T-cell (primary cell): ENCODE measurements at places on chromosomes 1 and 21. TPM values are rescaled to one million over a fixed set of nuclear protein-coding genes. Genes with fewer than 3 reads are reported as not detected.

DNA sequence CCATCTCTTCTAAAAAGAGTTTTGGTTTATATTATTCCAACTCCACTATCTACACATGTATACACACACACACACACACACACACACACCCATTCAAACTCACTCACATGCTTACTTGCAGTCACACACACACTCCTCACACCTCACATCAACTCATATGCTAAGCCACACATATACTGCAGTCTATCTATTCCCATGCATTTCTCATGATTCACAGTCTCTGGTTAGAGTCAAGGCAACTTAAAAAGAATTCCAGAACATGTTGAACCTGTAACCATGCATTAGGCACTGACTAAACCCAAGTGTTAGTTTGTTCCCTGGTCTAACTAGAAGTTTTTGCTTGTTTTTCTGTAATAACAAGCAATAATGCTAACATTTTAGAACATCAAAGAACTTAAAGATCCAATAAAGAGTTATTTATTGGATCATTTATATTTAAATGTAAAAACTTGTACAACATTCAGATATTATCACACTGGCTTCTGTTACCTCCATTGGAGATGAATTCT lies 931.1 kb downstream of the PLA2G4A start:
- no peak overlapping the region for H3K4me3 ChIP-seq
- H3K36me3 ChIP-seq, result no peaks in the 10 kb centered on the region
- no peaks in the 10 kb centered on the region for H3K4me1 ChIP-seq
- DNase-seq, result no peak
- no peaks in the 10 kb centered on the region for H3K27me3 ChIP-seq
- no peak overlapping the region for H3K27ac ChIP-seq

DNA sequence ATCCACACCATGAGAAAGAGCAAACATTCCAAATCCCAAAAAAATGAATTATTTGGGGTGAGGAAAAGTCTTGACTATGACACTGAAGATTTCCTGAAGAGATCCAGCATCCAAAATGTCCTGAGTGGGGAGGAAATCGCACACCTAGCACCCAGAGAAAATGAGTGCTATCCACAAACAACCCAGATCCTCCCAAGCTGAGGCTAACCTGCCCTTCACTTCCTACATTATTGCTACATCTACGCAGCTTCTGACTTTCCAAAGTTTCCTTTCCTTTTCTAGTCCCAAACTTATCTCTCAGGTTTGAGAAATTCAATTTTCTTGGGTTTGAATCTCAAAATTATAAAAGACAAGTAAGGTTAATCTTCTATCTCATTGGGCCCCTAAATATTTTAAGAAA lies 906 bp upstream of the RGS13 start:
- no peaks in the 10 kb centered on the region for H3K36me3 ChIP-seq
- no peaks in the 10 kb centered on the region for H3K27me3 ChIP-seq
- no peak overlapping the region for H3K4me3 ChIP-seq
- no peak overlapping the region for H3K27ac ChIP-seq
- H3K4me1 ChIP-seq, result no peaks in the 10 kb centered on the region

GRCh38 chr1:160011781-160012180 lies 20.0 kb downstream of the PIGM start:
- no peaks in the 10 kb centered on the region for H3K36me3 ChIP-seq
- no peak overlapping the region for H3K27ac ChIP-seq
- no peak overlapping the region for H3K4me3 ChIP-seq
- peaks cover 12% of the 10 kb centered on the region for H3K27me3 ChIP-seq
- H3K4me1 ChIP-seq, result no peaks in the 10 kb centered on the region
- no peak for DNase-seq

- peaks cover 35% of the 10 kb centered on the region for H3K4me1 ChIP-seq
- H3K27me3 ChIP-seq, result peaks cover 26% of the 10 kb centered on the region
- no peaks in the 10 kb centered on the region for H3K36me3 ChIP-seq
Observed at GRCh38 chr1:36323636-36324352, at the start of gene EVA1B. TSS of gene EVA1B (minus strand) at chr1:36323645. CDS start at chr1:36323037, 608 bp downstream.

GRCh38 chr1:24572301-24572700 lies 16.4 kb downstream of the NCMAP start:
- no peak overlapping the region for H3K27ac ChIP-seq
- H3K36me3 ChIP-seq, result no peaks in the 10 kb centered on the region
- peaks cover 7% of the 10 kb centered on the region for H3K4me1 ChIP-seq
- DNase-seq, result no peak
- H3K27me3 ChIP-seq, result peaks cover 11% of the 10 kb centered on the region

DNA sequence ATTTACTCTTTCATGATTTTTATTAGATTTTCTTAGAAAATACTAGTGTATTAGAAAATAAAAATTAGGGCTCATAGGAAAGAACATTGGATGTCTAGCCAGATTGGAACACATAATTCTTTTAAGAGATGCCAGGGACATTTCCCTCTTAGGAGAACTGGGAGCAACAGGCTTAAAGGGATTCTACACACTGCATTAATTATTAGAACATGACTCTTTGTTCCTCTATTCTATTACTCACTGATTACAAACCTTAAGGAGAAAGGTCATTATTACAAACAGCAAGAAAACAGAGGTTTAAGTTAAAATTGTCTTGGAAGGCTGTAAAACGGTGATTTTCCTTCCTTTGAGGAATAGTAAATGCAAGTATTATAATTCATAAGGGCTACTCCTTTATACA lies 32.9 kb upstream of the VAV3 start:
- no peaks in the 10 kb centered on the region for H3K4me1 ChIP-seq
- no peak for DNase-seq
- H3K27me3 ChIP-seq, result no peaks in the 10 kb centered on the region
- H3K27ac ChIP-seq, result no peak overlapping the region
- H3K4me3 ChIP-seq, result no peak overlapping the region
- no peaks in the 10 kb centered on the region for H3K36me3 ChIP-seq

DNA sequence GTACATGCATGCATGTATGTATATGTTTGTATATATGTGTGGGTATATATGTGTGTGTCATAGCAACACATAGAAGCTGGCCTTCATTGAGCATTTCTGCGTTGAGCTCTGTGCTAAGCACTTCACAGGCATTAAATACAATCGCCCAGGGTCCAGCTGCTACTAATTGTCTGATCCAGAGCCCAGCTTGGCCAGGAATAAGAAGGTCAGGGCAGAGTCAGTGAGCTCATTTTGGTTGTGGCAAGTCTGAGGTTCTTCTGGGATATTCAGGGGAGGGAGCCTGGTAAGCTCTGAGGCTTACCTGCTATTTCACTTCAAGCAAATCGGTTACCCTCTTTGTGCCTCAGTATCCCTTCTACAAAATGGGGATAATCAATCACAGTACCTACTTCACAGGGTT lies 59.6 kb downstream of the FOXO6 start:
- H3K27me3 ChIP-seq, result peaks cover 40% of the 10 kb centered on the region
- no peak for DNase-seq
- no peaks in the 10 kb centered on the region for H3K36me3 ChIP-seq
- no peaks in the 10 kb centered on the region for H3K4me1 ChIP-seq
- H3K4me3 ChIP-seq, result no peak overlapping the region
- no peak overlapping the region for H3K27ac ChIP-seq

DNA sequence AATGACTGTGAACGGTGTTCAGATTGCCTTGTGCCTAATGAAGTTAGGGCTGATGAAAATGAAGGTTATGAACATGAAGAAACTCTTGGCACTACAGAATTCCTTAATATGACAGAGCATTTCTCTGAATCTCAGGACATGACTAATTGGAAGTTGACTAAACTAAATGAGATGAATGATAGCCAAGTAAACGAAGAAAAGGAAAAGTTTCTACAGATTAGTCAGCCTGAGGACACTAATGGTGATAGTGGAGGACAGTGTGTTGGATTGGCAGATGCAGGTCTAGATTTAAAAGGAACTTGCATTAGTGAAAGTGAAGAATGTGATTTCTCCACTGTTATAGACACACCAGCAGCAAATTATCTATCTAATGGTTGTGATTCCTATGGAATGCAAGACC lies 96.6 kb downstream of the ZFYVE9 start:
- no peaks in the 10 kb centered on the region for H3K36me3 ChIP-seq
- H3K4me3 ChIP-seq, result no peak overlapping the region
- no peaks in the 10 kb centered on the region for H3K4me1 ChIP-seq
- H3K27me3 ChIP-seq, result no peaks in the 10 kb centered on the region
- DNase-seq, result no peak
- no peak overlapping the region for H3K27ac ChIP-seq

- no peak for DNase-seq
- no peaks in the 10 kb centered on the region for H3K27me3 ChIP-seq
- H3K27ac ChIP-seq, result no peak overlapping the region
- H3K36me3 ChIP-seq, result no peaks in the 10 kb centered on the region
- H3K4me3 ChIP-seq, result no peak overlapping the region
Observed at GRCh38 chr21:24829397-24829796, 777.9 kb downstream of the MRPL39 start.

DNA sequence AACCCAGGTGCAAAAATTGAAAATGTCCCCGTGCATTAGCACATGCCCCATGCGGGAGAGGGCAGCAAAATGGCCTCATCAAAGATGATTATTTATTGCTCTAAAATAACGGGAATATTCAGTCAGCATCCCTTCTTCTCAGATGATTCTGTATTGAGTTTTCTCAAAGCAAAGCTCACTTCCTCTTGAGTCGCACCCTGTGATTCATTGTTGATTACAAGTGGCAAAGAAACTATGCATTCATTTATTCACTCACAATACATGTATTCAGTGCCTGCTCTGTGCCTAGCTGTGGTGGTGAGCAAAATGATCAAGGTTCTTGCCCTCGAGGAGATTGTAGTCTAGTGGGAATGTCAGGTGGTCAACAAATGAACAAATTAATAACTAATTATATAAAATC lies 226.0 kb upstream of the KAZN start:
- H3K4me1 ChIP-seq, result no peaks in the 10 kb centered on the region
- no peak for DNase-seq
- peaks cover 4% of the 10 kb centered on the region for H3K27me3 ChIP-seq
- no peaks in the 10 kb centered on the region for H3K36me3 ChIP-seq
- no peak overlapping the region for H3K27ac ChIP-seq
- no peak overlapping the region for H3K4me3 ChIP-seq

DNA sequence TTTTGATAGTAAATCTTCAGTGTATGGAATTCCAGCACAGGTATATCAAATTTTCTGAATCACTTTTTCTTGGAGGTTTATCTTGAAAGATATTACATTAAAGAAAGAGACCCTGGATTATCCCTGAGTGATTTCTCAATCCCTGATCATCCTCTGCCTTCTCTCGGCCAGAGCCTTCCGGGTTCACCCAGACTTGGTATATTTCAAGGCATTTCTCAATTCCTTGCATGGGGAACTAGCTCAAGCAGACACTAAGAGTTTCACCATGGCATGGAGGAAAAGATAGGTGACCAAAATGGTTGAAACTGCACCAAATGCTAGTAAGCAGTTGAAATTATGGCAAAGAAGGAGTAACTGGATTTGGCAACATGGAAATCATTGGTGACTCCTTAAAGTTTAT lies 5.7 kb downstream of the VAMP4 start:
- H3K4me1 ChIP-seq, result peaks cover 9% of the 10 kb centered on the region
- H3K27ac ChIP-seq, result no peak overlapping the region
- no peak for DNase-seq

DNA sequence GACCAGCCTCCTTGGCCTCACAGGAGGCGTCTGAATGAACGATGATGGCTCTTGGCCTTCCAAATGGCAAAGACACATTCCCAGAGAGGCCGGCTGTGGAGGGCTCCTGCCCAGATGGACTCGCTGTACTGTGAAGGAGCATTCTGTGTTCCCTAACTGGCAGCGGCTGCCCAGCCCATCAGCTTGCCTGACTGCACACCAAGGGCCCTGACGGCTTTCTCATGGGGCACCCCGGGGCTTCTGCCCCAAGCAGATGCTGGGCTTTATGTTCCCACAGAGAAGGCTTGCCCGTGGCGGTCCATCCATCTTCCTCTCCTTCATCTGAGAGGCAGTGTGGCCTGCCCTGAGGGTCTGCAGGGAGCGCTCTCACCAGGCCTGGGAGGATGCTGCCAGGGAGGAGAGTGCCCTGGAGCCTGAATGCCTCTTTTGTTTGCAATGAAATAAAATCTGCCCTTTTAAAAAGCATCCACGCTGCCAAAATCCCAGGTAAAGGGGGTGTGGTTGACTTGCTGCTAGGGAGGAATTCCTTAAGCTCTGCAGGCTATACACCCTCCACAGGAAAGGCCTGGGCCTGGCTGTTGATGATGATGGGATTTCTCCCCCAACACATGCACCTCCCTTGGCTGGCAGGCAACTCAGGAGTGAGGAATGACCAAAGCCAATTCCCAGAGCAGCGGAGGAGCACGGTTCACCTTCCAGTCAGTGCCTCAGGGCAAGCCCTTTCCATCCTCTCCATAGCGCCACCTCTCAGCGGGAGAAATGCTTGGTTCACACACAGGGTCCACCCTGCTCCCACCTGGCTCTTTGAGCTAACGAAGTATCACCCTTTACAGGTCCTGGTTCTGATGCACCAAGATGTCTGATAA lies 84.6 kb upstream of the SSX2IP start:
- H3K27me3 ChIP-seq, result peaks cover 4% of the 10 kb centered on the region
- no peak overlapping the region for H3K27ac ChIP-seq
- peaks cover 2% of the 10 kb centered on the region for H3K4me1 ChIP-seq
- no peak for DNase-seq
- H3K4me3 ChIP-seq, result no peak overlapping the region
- H3K36me3 ChIP-seq, result no peaks in the 10 kb centered on the region

GRCh38 chr1:243924188-243924587 lies 74.1 kb upstream of the AKT3 start:
- no peaks in the 10 kb centered on the region for H3K36me3 ChIP-seq
- DNase-seq, result no peak
- H3K4me1 ChIP-seq, result no peaks in the 10 kb centered on the region
- H3K27me3 ChIP-seq, result peaks cover 9% of the 10 kb centered on the region

GRCh38 chr1:245486775-245487470 lies 332.1 kb downstream of the KIF26B start:
- no peaks in the 10 kb centered on the region for H3K36me3 ChIP-seq
- no peak overlapping the region for H3K4me3 ChIP-seq
- no peaks in the 10 kb centered on the region for H3K4me1 ChIP-seq
- no peak overlapping the region for H3K27ac ChIP-seq
- no peaks in the 10 kb centered on the region for H3K27me3 ChIP-seq
- no peak for DNase-seq

GRCh38 chr21:41180752-41181151 lies 12.8 kb downstream of the BACE2 start:
- no peaks in the 10 kb centered on the region for H3K36me3 ChIP-seq
- no peak overlapping the region for H3K4me3 ChIP-seq
- H3K27me3 ChIP-seq, result no peaks in the 10 kb centered on the region
- no peak for DNase-seq
- H3K27ac ChIP-seq, result no peak overlapping the region
- H3K4me1 ChIP-seq, result no peaks in the 10 kb centered on the region

DNA sequence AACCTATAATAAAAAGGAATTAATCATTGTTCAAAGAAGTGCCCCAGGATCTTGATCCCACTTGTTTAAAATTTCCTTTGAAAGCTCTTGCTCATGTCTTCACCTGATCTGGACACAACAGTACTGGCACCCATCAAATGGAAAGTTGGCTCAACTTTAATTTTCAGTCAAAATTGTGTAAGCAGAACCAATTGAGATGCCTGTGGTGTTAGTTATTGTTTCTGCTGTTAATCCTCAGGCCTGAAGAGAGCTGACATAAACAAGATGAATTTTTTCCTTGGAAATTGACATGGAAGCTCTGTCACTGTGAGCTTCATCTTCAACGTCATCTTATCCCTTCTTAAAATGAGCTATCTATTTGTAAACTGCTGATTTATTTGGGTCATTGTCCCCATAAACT lies 88.3 kb upstream of the TNFSF4 start:
- H3K36me3 ChIP-seq, result no peaks in the 10 kb centered on the region
- no peak for DNase-seq
- H3K4me3 ChIP-seq, result no peak overlapping the region
- peaks cover 4% of the 10 kb centered on the region for H3K4me1 ChIP-seq
- H3K27me3 ChIP-seq, result no peaks in the 10 kb centered on the region

The CASQ1 gene
- not detected for total RNA-seq

The TXNDC12 gene
- total RNA-seq, result 27.4 TPM

The KIF26B gene
- total RNA-seq, result not detected

The ELAVL4 gene
- not detected for total RNA-seq

The KIF14 gene
- 0.19 TPM for total RNA-seq

The FBLIM1 gene
- total RNA-seq, result 0.36 TPM

The KRTAP11-1 gene
- not detected for total RNA-seq

The DCST1 gene
- total RNA-seq, result not detected

The HPDL gene
- total RNA-seq, result 1.4 TPM
